ENCODE measurements at places on chromosomes 13 and 19.
A peak's percentile ranks its signal among the peaks of the same experiment; 100 is the strongest.

- no peaks in the 10 kb centered on the region for H3K27me3 ChIP-seq
- H3K4me3 ChIP-seq: peak overlapping the region; percentile 92
- peaks cover 13% of the 10 kb centered on the region for H3K4me1 ChIP-seq
- H3K36me3 ChIP-seq: peaks cover 44% of the 10 kb centered on the region
These were observed 2.0 kb downstream of the GPI start for GRCh38 chr19:34366738-34367623.

GRCh38 chr19:54552913-54553310 lies 20.7 kb upstream of the LILRA2 start:
- no peak overlapping the region for H3K27ac ChIP-seq
- H3K4me3 ChIP-seq: no peak overlapping the region
- no peaks in the 10 kb centered on the region for H3K27me3 ChIP-seq

GRCh38 chr13:30869491-30869890 lies 36.6 kb upstream of the MEDAG start:
- no peak overlapping the region for H3K4me3 ChIP-seq
- peaks cover 32% of the 10 kb centered on the region for H3K4me1 ChIP-seq
- H3K36me3 ChIP-seq: no peaks in the 10 kb centered on the region
- H3K27me3 ChIP-seq: no peaks in the 10 kb centered on the region
- DNase-seq: no peak

DNA sequence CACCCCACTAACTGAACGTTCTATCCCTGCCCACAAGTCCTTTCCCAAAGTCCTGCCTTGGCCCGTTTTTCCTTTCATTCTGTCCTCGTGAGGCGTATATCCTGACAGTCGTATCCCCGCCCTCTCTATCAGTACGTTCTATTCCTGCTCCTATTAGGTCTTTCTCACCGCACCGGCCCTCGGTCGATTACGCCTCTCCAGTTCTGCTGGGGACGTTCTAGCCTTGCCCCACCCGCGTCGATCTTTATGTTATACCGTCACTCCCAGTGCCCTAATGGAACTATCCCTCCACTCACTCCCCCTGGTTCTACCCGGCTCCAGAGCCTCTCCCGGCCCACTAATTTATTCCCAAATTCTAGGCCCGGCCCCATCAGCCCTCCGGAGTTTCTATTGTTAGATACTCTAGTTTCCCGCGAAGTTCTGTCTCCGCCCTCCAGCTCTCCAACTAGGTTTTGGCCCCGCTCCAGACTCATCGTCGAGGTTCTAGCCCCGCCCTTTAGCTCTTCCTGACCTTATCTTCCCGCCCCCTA lies 2.0 kb downstream of the PLAUR start:
- H3K27ac ChIP-seq: no peak overlapping the region
- H3K36me3 ChIP-seq: peaks cover 35% of the 10 kb centered on the region
- H3K27me3 ChIP-seq: no peaks in the 10 kb centered on the region

GRCh38 chr13:111480976-111481375 lies 160.5 kb downstream of the TEX29 start:
- H3K36me3 ChIP-seq: no peaks in the 10 kb centered on the region
- no peaks in the 10 kb centered on the region for H3K4me1 ChIP-seq
- H3K27ac ChIP-seq: no peak overlapping the region
- no peak overlapping the region for H3K4me3 ChIP-seq
- DNase-seq: no peak
- no peaks in the 10 kb centered on the region for H3K27me3 ChIP-seq

GRCh38 chr13:96821381-96821780 lies 172.9 kb downstream of the OXGR1 start:
- H3K36me3 ChIP-seq: no peaks in the 10 kb centered on the region
- no peak overlapping the region for H3K27ac ChIP-seq
- no peak overlapping the region for H3K4me3 ChIP-seq
- no peaks in the 10 kb centered on the region for H3K27me3 ChIP-seq
- peak; percentile 23 for DNase-seq

- H3K27ac ChIP-seq: no peak overlapping the region
- H3K27me3 ChIP-seq: no peaks in the 10 kb centered on the region
- peak; percentile 79 for DNase-seq
- H3K4me3 ChIP-seq: no peak overlapping the region
- no peaks in the 10 kb centered on the region for H3K36me3 ChIP-seq
These were observed 1937.6 kb downstream of the PCDH9 start for GRCh38 chr13:65292488-65292901.

DNA sequence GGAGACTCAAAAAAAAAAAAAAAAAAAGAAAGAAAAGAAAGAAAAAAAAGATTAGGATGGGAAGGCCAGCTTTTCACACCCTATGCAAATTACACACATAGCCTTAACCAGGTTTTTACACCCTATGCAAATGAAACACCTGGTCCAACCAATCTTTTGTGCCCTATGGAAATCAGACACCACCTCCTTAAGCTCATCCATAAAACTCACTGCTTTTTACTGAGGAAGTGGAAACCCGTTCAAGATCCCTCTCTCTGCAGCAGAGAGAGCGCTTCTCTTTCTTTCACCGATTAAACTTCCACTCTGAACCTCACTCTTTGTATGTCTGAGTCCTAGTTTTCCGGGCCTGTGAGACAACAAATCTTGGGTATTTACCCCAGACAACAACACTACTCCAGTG lies 25.3 kb upstream of the HOMER3 start:
- peaks cover 10% of the 10 kb centered on the region for H3K27me3 ChIP-seq
- no peak overlapping the region for H3K27ac ChIP-seq
- H3K4me1 ChIP-seq: peaks cover 12% of the 10 kb centered on the region
- H3K36me3 ChIP-seq: no peaks in the 10 kb centered on the region
- no peak overlapping the region for H3K4me3 ChIP-seq

DNA sequence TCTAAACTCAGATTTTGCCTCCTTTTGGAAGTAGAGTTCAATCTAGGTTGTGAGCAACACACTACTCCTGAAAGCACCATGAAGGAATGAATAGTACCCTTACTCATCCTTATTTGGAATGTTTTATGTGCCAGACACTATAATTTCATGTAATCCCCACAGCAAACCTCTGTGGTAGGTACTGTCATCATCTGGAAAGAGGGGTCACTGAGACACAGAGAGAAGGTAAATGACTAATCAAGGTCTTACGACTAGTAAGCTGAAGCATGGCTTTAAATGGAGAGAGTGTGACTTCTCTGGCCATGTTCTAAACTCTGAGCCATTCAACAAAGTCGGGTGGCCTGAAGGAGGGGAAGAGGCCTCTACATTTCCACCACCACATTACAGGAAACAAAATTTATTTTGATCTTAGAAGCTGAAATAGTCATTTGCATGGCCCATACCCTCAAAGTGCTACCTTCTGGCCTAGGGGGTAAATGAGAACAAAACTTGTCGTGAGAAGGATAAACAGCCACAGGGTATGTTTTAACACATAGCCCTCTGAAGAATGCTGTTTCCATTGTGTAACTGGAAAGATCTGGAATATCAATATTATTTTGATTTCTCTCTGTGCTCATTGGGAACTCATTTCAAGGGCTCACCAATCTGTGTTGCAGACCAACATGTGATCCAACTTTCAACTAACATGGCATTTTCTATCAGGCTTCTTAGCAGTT lies 180.8 kb upstream of the RFC3 start:
- peak overlapping the region; percentile 43 for H3K27ac ChIP-seq
- no peak overlapping the region for H3K4me3 ChIP-seq
- H3K36me3 ChIP-seq: no peaks in the 10 kb centered on the region
- no peak for DNase-seq

Measured in mesenchymal stem cell (in vitro differentiated cells and primary cell).